ENCODE measurements at places on chromosomes 7 and 10. TPM values are rescaled to one million over a fixed set of nuclear protein-coding genes. Genes with fewer than 3 reads are reported as not detected.

SBDS gene
- total RNA-seq = 105 TPM

- H3K4me3 ChIP-seq = no peak overlapping the region
- no peak for DNase-seq
- H3K36me3 ChIP-seq = no peaks in the 10 kb centered on the region
- no peaks in the 10 kb centered on the region for H3K27me3 ChIP-seq
- peaks cover 65% of the 10 kb centered on the region for H3K4me1 ChIP-seq
These were observed 73.2 kb downstream of the AMZ1 start for GRCh38 chr7:2761131-2761624.

FEZF1 gene
- 0.14 TPM for total RNA-seq

RSPH10B gene
- 0.46 TPM for total RNA-seq

DNA sequence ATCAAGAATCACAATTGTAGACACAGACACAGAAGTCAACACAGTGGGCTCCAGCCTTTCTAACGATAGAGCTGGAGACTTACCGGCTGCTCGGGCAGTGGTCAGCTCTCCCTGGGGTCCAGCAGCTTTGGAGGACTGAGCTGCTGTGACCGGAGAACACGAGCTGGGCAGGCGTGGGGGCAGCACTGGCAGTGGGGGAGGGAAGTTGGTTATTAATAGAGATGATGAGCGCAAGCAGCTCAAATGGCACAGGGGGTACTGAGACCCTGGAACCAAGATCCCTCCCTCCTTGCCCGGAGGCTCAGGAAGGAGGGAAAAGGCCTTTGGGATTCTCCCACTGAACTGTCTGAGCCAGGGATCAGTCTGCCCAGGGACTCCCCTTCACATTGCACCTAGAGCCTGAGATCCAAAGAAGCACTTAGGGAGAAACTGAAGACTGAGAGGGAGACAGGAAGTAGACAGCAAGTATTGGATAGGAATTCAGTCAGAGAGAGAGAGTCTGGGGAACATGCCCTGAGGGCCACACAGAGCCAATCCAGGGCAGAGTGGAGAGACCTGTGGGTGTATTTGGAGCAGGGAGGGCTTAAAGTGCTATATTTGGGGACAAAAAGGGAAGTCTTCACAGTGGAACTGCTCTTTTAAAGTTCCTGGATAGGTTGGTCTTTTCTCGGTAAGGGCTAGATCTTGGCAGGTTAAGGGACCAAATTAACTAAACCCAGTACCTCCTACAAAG is at the start of gene MYOZ1:
MYOZ1 (minus strand) TSS at position 147 of the 733 bp plus-strand sequence. CDS start 1,457 bp downstream, outside the sequence.
- no peaks in the 10 kb centered on the region for H3K36me3 ChIP-seq
- H3K4me1 ChIP-seq = no peaks in the 10 kb centered on the region
- no peak within 1 kb of the TSS for H3K4me3 ChIP-seq
- H3K27ac ChIP-seq = no peak within 1 kb of the TSS
- DNase-seq = no peak
